ENCODE measurements at places on chromosomes 3 and 15.

DNA sequence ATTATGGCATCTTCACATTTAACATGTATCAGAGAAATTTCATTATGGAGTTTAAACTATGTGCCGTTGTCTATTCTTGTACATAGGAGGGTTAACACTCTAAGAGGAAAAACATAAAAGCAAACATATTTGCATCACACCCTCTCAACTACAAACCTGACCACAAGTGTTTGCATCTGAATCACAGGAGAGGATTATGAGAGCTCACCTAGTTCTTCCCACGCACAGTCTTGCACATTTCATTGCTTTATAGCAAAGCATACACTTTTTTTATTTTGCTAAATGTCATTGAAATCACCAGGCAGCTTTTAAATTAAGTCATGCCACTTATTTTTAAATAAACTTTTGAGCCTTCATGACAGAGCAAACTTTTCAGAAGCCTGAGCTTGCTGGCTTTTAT is 12.5 kb downstream of the TRAT1 start:
- no peaks in the 10 kb centered on the region for H3K36me3 ChIP-seq
- peaks cover 26% of the 10 kb centered on the region for H3K4me1 ChIP-seq
- H3K4me3 ChIP-seq = no peak overlapping the region
- no peak overlapping the region for H3K27ac ChIP-seq
- H3K27me3 ChIP-seq = no peaks in the 10 kb centered on the region

GRCh38 chr15:25240461-25241021 is 198.3 kb downstream of the UBE3A start:
- H3K27me3 ChIP-seq = no peaks in the 10 kb centered on the region
- no peak for DNase-seq
- no peaks in the 10 kb centered on the region for H3K4me1 ChIP-seq
- H3K36me3 ChIP-seq = no peaks in the 10 kb centered on the region
- H3K4me3 ChIP-seq = no peak overlapping the region
- H3K27ac ChIP-seq = no peak overlapping the region

DNA sequence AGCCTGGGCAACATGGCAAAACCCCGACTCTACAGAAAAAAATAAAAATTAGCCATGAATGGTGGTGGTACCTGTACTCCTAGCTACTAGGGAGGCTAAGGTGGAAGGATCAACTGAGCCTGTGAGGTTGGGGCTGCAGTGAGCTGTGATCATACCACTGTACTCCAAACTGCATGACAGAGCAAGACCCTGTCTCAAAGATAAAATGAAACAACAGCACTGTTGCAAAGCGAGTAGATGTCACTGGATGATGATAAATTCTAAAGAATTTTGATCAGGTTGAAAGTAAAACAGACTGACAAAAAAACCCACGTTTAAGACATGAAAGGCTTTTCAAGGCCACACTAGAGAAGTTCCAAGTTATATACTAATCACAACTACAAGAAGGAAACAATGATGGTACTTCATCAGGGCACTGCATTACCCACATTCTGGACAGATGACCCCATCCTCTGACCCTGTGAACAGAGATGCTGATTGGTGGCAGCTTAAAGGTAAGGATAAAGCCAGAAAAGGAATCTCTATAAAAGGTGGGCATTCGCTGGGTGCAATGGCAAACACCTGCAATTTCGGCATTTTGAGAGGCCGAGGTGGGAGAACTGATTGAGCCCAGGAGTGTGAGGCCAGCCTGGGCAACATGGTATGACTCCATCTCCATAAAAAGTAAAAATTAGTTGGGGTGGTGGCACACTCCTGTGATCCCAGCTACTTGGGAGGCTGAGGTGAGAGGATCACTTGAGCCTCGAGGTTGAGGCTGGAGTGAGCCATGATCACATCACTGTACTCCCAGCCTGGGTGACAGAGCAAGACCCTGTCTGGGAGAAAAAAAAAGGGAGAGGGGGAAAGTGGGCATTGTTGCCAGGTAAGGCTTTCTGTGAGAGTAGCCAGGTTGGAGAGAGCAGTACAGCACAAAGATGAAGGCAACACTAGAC is 59.2 kb downstream of the TBL1XR1 start:
- peaks cover 6% of the 10 kb centered on the region for H3K36me3 ChIP-seq
- no peak overlapping the region for H3K4me3 ChIP-seq
- no peak for DNase-seq
- no peaks in the 10 kb centered on the region for H3K27me3 ChIP-seq
- peaks cover 30% of the 10 kb centered on the region for H3K4me1 ChIP-seq

- H3K4me1 ChIP-seq = no peaks in the 10 kb centered on the region
- H3K27ac ChIP-seq = no peak overlapping the region
- no peak overlapping the region for H3K4me3 ChIP-seq
- peaks cover 39% of the 10 kb centered on the region for H3K27me3 ChIP-seq
These were observed 30.5 kb upstream of the CHL1 start for GRCh38 chr3:166071-166470.

DNA sequence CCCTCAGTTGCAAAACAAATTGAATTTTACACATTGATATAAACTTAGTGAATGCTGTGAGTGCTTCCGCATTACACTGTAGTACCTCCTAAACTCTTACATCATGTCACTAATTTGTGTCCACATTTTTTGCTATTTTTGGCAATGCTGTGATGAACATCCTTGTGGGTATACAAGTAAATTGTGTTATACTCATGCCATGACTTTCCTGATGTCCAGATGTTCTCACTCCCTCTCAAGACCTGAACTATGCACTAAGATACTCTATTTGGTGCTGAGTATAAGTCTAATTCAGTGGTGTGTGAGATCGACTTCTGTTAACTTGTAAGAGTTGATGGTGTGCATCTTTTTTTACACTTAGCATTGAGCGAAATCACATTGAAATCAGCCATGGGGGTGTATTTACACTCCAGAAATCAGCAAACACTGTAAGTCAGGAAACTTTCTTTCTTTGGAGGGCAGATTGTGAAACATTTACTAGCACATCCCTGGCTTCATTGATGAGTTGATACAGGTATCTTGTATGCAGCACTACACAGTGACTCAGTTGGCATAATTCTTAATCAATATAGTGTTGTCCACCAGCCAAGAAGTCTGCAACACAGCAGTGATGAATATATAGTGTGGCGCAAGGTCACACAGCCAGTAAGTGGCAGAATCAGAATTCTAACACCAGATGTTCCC is 228.1 kb upstream of the RORA start:
- H3K4me3 ChIP-seq = no peak overlapping the region
- no peak for DNase-seq
- no peaks in the 10 kb centered on the region for H3K4me1 ChIP-seq
- H3K27me3 ChIP-seq = peaks cover 4% of the 10 kb centered on the region
- H3K27ac ChIP-seq = no peak overlapping the region

DNA sequence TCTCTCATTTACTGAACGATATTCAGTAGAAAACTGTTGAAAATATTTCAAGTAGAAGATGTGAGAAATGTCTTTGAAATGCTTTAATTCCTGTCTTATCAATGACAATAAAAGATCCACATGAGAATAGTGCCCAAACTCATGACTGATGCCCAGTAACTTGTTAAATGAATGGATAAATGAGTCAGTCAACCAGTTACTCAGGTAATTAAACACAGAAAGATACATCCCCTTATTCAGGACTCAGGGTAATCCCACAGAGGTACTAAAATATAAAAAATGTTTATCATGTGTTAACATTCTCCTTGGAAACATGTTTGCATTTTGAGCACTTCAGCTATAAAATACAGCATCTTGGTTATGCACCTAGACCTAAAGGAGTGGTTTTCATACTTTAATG is 169.5 kb downstream of the MBNL1 start:
- H3K4me3 ChIP-seq = no peak overlapping the region
- no peak overlapping the region for H3K27ac ChIP-seq
- peaks cover 15% of the 10 kb centered on the region for H3K36me3 ChIP-seq
- H3K4me1 ChIP-seq = peaks cover 19% of the 10 kb centered on the region
- no peak for DNase-seq

Data from neural crest cell (in vitro differentiated cells).